Caco-2 (cell line): ENCODE measurements at places on chromosomes 7 and 10.

DNA sequence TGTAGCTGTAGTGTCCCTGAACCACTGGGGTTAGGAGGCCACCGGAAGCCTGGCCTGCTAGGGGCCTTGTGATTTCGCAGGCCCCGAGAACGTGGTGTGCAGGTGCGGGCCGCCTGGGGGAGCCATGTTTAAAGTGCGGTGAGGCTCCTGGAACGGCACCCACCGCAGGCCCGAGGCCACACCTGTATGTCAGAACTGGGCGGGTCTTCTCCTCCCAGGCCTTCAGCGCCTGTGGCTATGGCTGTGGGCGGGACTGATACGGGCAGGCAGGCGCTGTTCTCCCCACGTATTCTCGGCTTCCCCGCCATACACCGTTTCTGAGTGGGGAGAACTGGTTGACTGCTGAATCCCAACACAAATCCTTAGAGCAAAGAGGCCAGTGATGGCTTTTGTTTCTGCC lies 74.8 kb downstream of the DNAJB6 start:
- DNase-seq, result no peak
- no peak overlapping the region for H3K27ac ChIP-seq
- no peaks in the 10 kb centered on the region for H3K27me3 ChIP-seq
- H3K4me1 ChIP-seq, result no peaks in the 10 kb centered on the region
- H3K4me3 ChIP-seq, result no peak overlapping the region

GRCh38 chr7:132933072-132933458 lies 148.8 kb downstream of the CHCHD3 start:
- no peak overlapping the region for H3K4me3 ChIP-seq
- H3K4me1 ChIP-seq, result no peaks in the 10 kb centered on the region
- H3K27ac ChIP-seq, result no peak overlapping the region
- H3K27me3 ChIP-seq, result no peaks in the 10 kb centered on the region
- no peaks in the 10 kb centered on the region for H3K36me3 ChIP-seq

- no peaks in the 10 kb centered on the region for H3K27me3 ChIP-seq
- no peak overlapping the region for H3K27ac ChIP-seq
- no peak for DNase-seq
- H3K4me3 ChIP-seq, result no peak overlapping the region
- H3K36me3 ChIP-seq, result no peaks in the 10 kb centered on the region
Measured at GRCh38 chr10:69715156-69715898, 85.3 kb downstream of the FAM241B start.

DNA sequence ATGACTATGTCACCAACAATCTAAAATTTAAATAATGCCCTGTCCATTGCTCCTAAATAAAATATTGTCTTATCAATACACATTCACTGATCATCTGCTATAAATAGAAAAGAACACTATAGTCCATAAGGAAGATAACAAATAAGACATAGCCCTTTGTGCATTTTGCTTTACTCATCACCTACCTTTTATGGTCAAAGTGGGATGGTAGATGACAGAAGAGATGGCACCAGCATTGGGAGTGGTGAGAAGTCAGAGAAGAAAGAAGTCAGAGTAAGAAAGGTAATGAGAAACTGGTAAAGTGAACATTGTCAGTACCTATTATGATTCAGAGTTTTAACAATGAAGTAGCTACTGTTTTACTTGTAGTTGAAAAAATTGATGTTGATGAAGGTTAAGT lies 31.1 kb downstream of the SEMA3E start:
- no peak for DNase-seq
- no peaks in the 10 kb centered on the region for H3K27me3 ChIP-seq
- H3K4me1 ChIP-seq, result no peaks in the 10 kb centered on the region

GRCh38 chr10:100103581-100103980 lies 21.9 kb upstream of the CPN1 start:
- H3K4me1 ChIP-seq, result peaks cover 19% of the 10 kb centered on the region
- H3K27ac ChIP-seq, result no peak overlapping the region
- no peak overlapping the region for H3K4me3 ChIP-seq
- DNase-seq, result no peak

- no peaks in the 10 kb centered on the region for H3K36me3 ChIP-seq
- H3K4me3 ChIP-seq, result no peak overlapping the region
- DNase-seq, result no peak
- no peaks in the 10 kb centered on the region for H3K27me3 ChIP-seq
Measured at GRCh38 chr7:18336626-18337025, 158.9 kb upstream of the HDAC9 start.

DNA sequence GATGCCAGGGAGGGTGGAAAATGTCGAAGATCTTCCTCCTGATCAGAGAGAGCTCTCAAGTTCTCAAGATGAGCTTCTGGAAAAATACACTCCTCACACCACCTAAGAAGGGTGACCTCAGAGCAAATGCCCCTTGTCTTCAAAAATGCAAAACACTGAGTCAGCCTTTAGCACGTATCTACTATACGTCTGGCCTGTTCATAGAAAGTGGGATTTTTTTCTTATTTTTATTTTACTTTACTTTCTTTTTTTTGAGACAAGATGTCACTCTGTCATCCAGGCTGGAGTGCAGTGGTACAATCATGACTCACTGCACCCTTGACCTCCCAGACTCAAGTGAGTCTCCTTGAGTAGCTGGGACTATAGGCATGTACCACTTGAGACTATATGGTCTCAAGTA lies 57.1 kb downstream of the AFAP1L2 start:
- no peak overlapping the region for H3K27ac ChIP-seq
- no peak for DNase-seq

GRCh38 chr7:105689067-105689819 lies 108.0 kb upstream of the EFCAB10 start:
- no peak overlapping the region for H3K4me3 ChIP-seq
- no peaks in the 10 kb centered on the region for H3K4me1 ChIP-seq
- H3K27ac ChIP-seq, result no peak overlapping the region
- DNase-seq, result no peak
- no peaks in the 10 kb centered on the region for H3K27me3 ChIP-seq
